Aorta (tissue), 5 donors: ENCODE measurements at places on chromosomes 6 and 20. TPM values are rescaled to one million over a fixed set of nuclear protein-coding genes. Genes with fewer than 3 reads are reported as not detected.
A peak's percentile ranks its signal among the peaks of the same experiment; 100 is the strongest.

- H3K4me1 ChIP-seq, result no peaks in the 10 kb centered on the region
- H3K27me3 ChIP-seq, result no peaks in the 10 kb centered on the region
- H3K4me3 ChIP-seq, result no peak overlapping the region
- DNase-seq, result no peak
- no peaks in the 10 kb centered on the region for H3K36me3 ChIP-seq
- H3K27ac ChIP-seq, result no peak overlapping the region
These were observed 35.8 kb upstream of the YWHAB start for GRCh38 chr20:44849703-44850102.

- no peak for DNase-seq
- H3K36me3 ChIP-seq, result no peaks in the 10 kb centered on the region
- no peaks in the 10 kb centered on the region for H3K4me1 ChIP-seq
- no peak overlapping the region for H3K27ac ChIP-seq
- no peak overlapping the region for H3K4me3 ChIP-seq
- no peaks in the 10 kb centered on the region for H3K27me3 ChIP-seq
These were observed 88.1 kb downstream of the RSPH3 start for GRCh38 chr6:158911746-158912480.

- H3K27me3 ChIP-seq, result no peaks in the 10 kb centered on the region
- H3K4me3 ChIP-seq, result no peak overlapping the region
- H3K36me3 ChIP-seq, result no peaks in the 10 kb centered on the region
- H3K27ac ChIP-seq, result no peak overlapping the region
- no peaks in the 10 kb centered on the region for H3K4me1 ChIP-seq
- DNase-seq, result peak; percentile 62
These were observed 73.4 kb upstream of the FRMD1 start for GRCh38 chr6:168152306-168152963.

TCP11 gene
- total RNA-seq, result not detected

SLC2A10 gene
- 13.9 TPM for total RNA-seq

GRCh38 chr6:143675946-143676345 lies 1.8 kb upstream of the PHACTR2 start:
- no peaks in the 10 kb centered on the region for H3K27me3 ChIP-seq
- H3K4me1 ChIP-seq, result peaks cover 4% of the 10 kb centered on the region
- no peak for DNase-seq
- no peak overlapping the region for H3K27ac ChIP-seq

DNA sequence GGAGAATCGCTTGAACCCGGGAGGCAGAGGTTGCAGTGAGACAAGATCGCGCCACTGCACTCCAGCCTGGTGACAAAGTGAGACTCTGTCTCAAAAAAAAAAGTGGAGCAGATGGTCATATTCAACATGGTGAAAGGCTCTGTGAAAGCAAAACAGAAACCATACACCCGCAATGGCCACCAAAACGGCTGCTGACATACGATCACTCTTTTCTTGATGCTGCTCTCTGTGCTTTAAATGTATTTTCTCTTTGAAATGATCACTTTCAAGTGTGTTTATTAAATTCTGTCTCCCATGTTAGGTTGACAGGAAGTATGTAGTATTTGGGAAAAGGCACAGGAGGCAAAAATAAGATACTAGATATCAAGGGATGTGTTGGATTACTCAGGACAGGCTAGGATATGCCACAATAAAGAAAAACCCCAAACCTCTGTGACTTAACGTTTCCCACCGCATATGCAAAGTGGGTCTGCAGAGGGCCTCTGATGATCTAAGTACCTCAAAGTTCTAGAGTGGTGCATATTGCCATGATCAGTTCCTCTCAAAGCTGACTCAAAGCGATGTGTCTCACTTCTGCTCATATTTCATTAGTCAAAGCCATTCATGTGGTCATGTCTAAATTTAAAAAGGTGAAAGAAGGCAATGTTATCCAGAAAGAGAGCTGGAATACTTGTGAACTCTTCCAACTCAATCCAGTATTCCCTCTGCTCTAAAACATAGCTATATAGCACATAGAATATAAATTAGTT lies 155.1 kb upstream of the SOX4 start:
- H3K27me3 ChIP-seq, result no peaks in the 10 kb centered on the region
- no peak overlapping the region for H3K27ac ChIP-seq

GRCh38 chr6:130513770-130514169 lies 148.0 kb downstream of the TMEM200A start:
- H3K27ac ChIP-seq, result no peak overlapping the region
- no peak for DNase-seq

DNA sequence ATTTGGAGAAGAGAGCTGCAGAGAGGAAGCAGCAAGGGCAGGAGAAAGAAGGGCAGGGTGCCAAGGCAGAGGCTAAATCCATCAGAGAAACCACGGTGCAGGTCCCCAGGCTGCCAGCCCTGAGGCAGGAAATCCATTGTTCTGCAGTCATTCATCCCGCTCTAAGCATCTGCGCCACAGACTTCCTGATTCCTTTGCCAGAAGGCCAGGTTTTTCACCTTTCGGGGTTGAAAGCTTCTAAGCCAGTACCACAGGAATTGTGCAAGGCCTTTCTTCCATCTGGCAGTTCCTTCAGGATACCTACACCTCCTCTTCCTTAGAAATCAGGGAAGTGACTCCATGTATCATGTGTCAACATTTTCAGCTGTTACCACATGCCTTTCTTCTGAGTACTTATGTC lies 45.6 kb downstream of the ADGRF5 start:
- no peaks in the 10 kb centered on the region for H3K36me3 ChIP-seq
- H3K4me1 ChIP-seq, result no peaks in the 10 kb centered on the region
- no peak overlapping the region for H3K27ac ChIP-seq
- H3K4me3 ChIP-seq, result no peak overlapping the region

- DNase-seq, result no peak
- no peak overlapping the region for H3K4me3 ChIP-seq
- H3K27me3 ChIP-seq, result no peaks in the 10 kb centered on the region
- no peaks in the 10 kb centered on the region for H3K36me3 ChIP-seq
These were observed 34.9 kb upstream of the HEY2 start for GRCh38 chr6:125714441-125715090.

TMEM217 gene
- total RNA-seq, result 2.7 TPM

FITM2 gene
- total RNA-seq, result 6.6 TPM

GRCh38 chr20:24027229-24027628 lies 38.6 kb upstream of the GGTLC1 start:
- H3K27ac ChIP-seq, result no peak overlapping the region
- H3K4me3 ChIP-seq, result no peak overlapping the region
- peak; percentile 79 for DNase-seq

PNPLA1 gene
- not detected for total RNA-seq

KCNB1 gene
- 2.0 TPM for total RNA-seq

SRXN1 gene
- 17.7 TPM for total RNA-seq

OPN5 gene
- not detected for total RNA-seq

DNA sequence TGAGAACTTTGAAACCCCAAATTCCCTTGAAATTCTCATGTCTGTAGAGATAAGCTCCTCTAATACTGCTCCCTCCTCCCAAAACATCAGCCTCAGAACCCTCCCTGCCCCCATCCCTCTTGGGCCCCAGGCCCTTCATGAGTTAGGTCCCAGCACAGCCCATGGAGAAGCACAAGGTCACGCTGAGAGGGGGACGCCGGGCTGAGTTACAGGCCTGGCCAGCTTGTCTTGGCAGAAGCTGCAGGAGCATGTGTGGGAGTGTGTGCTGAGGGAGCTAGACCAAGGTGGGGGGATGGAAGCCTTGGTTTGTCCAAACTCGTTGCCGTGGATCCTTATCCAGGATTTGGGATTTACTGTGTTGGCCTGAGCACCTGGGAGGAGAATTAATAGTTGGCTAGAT lies 8.5 kb upstream of the PTCRA start:
- H3K27me3 ChIP-seq, result no peaks in the 10 kb centered on the region
- H3K4me3 ChIP-seq, result no peak overlapping the region
- no peaks in the 10 kb centered on the region for H3K36me3 ChIP-seq
- DNase-seq, result no peak
- no peaks in the 10 kb centered on the region for H3K4me1 ChIP-seq

BMP5 gene
- 0.45 TPM for total RNA-seq

DNA sequence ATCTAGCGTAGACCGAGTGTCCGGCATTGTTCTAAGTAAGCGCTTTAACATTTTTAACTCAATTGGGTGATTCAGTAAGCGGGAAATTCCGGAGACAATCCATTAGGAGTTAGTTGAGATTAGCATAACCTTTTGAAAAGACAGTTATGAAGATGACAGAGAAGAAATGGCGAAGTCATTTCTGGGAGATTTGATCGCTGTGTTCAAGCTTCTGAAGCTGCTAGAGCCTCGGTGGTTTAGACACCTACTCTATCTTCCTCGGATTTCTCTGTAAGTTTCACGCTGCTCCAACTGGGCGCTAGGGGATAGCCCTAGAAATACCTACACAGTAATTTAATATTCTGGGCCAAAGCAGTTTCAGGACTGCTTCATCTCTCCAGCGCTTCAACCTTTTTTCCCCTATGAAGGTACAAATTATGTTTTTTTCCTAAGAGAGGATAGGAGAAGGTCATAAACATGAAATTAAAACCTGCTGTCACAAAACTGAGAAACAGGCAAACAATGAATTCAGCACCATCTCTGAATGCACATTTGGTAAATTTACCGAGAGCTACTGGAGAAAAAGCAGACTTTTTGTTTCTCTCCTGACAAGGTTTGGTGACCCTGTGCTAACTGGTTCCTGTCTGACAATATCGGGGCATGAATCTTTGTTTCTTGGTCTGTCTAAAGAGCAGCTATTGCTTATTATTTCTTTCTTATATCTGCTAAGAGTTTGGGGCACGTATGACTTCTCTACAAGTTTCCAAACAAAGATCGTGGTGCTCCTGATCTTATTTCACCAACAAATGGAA lies 22.4 kb downstream of the ZNF311 start:
- H3K4me1 ChIP-seq, result peaks cover 2% of the 10 kb centered on the region
- peak overlapping the region; percentile 57 for H3K4me3 ChIP-seq
- no peaks in the 10 kb centered on the region for H3K27me3 ChIP-seq
- no peaks in the 10 kb centered on the region for H3K36me3 ChIP-seq

- DNase-seq, result no peak
- H3K36me3 ChIP-seq, result no peaks in the 10 kb centered on the region
- no peak overlapping the region for H3K4me3 ChIP-seq
- H3K27ac ChIP-seq, result no peak overlapping the region
- H3K27me3 ChIP-seq, result no peaks in the 10 kb centered on the region
These were observed 31.7 kb downstream of the PLEKHG1 start for GRCh38 chr6:150631283-150631983.

DNAH8 gene
- 0.03 TPM for total RNA-seq

FAM184A gene
- 4.8 TPM for total RNA-seq

DNA sequence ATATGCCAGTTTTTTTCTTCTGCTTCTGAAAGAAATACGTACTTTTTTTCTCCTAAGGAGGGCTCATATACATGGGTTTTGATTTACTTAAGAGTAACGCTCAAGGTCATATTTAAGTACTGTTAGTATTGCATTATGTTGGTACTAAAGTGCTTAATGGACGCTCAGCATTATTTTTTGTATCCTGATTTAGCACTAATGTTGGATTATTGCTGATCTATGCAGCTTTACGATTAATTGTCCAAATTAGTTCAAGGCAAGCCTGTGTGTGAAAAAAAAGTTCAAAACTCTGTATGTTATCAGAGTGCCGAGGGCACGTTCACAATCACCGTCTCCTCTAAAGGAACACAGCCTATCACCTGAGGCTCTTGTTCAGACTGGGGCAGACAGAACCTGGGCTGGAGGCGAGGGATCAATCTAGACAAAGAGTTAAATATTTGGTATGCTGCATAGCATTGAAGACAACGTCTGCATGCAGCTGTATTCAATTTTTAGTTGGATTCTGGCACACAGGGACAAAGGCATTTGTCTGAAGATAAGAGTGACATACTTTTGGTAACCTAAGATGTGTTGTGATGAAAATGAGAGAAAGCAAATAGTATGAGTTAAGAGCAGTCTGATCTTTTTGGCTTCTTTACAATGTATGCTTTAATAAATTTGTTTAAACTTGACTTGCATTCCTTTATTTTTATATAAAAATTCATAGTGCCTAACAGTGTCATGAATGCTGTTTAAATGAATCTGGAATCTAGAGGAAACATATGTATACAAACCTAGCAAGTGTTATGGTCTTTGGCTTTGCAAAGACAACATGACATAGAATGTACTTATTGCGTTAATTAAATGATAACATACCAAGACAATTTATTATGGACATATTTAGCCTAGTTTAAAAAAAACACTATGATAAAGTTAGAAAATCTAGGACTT lies 341.2 kb downstream of the SAMD5 start:
- no peak overlapping the region for H3K27ac ChIP-seq
- DNase-seq, result no peak
- H3K36me3 ChIP-seq, result no peaks in the 10 kb centered on the region
- no peak overlapping the region for H3K4me3 ChIP-seq
- H3K4me1 ChIP-seq, result no peaks in the 10 kb centered on the region

GRCh38 chr20:51354769-51355319 lies 187.7 kb downstream of the NFATC2 start:
- H3K36me3 ChIP-seq, result no peaks in the 10 kb centered on the region
- no peak for DNase-seq
- H3K27ac ChIP-seq, result peak overlapping the region; percentile 25
- H3K4me3 ChIP-seq, result no peak overlapping the region
- no peaks in the 10 kb centered on the region for H3K27me3 ChIP-seq

DNA sequence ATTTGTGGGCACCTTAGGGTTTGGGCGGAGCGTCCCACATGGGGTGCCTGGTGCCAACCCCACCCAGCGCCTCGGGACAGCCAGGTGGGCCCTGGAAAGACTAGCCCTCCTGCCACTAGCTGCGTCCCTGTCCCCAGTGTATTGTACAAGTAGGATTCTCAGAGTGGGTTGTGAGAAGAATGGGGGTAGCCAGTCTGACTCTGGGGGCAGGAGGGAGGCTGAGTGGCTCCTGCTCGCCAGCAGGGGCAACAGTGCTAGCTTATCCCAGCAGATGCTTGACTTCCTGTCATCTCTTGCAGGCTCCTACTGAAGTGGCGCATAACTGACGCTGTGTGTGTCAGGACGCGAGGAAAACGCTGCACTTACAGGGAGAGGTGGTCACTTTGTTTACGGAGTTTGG lies 9.3 kb downstream of the PSMA7 start:
- no peak overlapping the region for H3K4me3 ChIP-seq
- H3K4me1 ChIP-seq, result no peaks in the 10 kb centered on the region
- H3K27me3 ChIP-seq, result no peaks in the 10 kb centered on the region

GRCh38 chr20:38046572-38046971 lies 13.0 kb downstream of the RPRD1B start:
- peaks cover 3% of the 10 kb centered on the region for H3K4me1 ChIP-seq
- no peak overlapping the region for H3K4me3 ChIP-seq
- peaks cover 10% of the 10 kb centered on the region for H3K36me3 ChIP-seq
- no peaks in the 10 kb centered on the region for H3K27me3 ChIP-seq

- DNase-seq, result no peak
- H3K27ac ChIP-seq, result peak overlapping the region; percentile 29
- H3K36me3 ChIP-seq, result no peaks in the 10 kb centered on the region
These were observed 11.1 kb upstream of the KIAA1755 start for GRCh38 chr20:38271608-38272120.

DNA sequence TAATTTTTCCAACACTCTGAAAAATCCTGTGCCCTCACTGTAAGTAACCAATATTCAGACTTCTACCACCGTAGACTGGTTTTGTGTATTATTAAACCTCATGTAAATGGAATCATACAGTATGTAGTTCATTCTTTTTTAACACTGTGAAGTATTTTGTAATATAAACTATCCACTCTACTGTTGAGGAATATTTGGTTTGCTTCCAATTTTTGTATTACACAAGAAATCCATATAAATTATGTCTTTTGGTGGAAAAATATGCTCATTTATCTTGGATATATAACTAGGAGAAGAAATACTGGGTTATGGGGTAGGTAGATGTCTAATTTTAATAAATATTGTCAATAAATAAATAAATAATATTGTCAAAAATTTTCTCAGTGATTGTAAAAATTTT lies 116.8 kb downstream of the CHD6 start:
- H3K4me1 ChIP-seq, result no peaks in the 10 kb centered on the region
- H3K27me3 ChIP-seq, result no peaks in the 10 kb centered on the region
- H3K4me3 ChIP-seq, result no peak overlapping the region
- no peak overlapping the region for H3K27ac ChIP-seq
- peaks cover 4% of the 10 kb centered on the region for H3K36me3 ChIP-seq
- DNase-seq, result no peak

GGTLC1 gene
- total RNA-seq, result not detected

RBM38 gene
- 19.3 TPM for total RNA-seq
